NCI-H2029 (cell line): ENCODE measurements at places on chromosomes 16 and 17.

DNA sequence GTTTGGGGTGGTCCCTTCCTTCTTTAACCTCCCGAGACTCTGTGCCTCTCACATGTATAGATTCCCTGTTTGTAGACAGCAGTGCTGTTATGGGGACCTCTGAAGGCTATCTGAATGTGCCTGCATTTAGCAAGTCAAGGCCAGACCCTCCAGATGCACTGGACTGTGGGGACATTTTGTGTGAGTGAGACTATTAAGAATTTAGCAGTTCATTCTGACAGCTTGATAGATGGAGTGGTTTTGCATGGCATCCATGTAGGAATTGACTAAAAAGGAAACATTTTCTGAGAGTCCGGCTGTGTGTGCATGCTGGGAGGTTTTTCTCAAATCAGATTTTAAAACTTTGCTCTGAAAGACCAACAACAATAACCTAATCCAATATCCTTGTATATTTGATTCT is 226.3 kb downstream of the MSI2 start:
- no peak for DNase-seq

- no peak for DNase-seq
Measured at GRCh38 chr16:4700380-4700996, 7.1 kb downstream of the NUDT16L1 start.

DNA sequence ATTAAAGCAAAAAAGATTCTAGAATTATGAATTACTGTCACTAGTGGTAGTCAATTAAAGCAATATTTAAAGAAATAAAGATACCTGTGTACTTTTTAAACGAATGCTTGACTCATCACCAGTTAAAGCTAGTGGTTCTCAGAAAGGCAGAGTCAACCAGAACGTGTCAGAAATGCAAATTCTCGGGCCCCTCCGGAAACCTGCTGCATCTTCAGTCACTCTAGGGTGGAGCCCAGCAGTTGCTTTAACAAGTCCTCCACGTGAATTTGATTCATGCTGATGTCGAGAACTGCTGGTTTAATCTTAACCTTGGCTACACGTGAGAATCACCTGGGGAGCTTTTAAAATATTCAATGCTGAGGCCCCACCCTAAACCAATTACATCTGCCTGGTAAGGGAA is 169.8 kb upstream of the SDK2 start:
- DNase-seq = no peak

GRCh38 chr16:31223044-31223443 is 6.1 kb upstream of the PYDC1 start:
- DNase-seq = no peak

- DNase-seq = no peak
Measured at GRCh38 chr16:31301708-31302400, 42.1 kb downstream of the ITGAM start.

DNA sequence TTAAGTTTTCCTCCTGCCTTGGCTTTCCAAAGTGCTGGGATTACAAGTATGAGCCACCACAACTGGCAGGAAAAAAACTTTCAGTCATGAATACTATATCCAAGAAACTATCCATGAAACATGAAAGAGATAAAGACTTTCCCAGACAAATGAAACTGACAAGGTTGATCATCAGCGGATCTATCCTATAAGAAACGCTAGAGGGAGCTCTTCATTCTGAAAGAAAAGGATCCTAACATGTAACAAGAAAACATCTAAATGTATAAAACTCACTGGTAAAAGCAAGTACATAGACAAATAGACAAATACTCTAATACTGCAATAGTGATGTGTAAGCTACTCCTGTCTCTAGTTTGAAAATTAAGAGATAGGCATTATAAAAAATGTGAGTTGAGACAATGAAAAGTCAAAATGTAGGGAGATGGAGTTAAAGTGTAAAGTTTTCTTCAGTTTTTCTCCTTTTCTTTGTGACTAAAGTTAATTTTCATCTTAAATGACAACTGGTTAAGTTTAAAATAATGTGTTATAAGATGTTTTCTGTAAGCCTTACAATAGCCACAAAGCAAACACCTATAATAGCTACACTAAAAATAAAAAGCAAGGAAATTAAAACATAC is 79.6 kb upstream of the TEKT1 start:
- DNase-seq = no peak

DNA sequence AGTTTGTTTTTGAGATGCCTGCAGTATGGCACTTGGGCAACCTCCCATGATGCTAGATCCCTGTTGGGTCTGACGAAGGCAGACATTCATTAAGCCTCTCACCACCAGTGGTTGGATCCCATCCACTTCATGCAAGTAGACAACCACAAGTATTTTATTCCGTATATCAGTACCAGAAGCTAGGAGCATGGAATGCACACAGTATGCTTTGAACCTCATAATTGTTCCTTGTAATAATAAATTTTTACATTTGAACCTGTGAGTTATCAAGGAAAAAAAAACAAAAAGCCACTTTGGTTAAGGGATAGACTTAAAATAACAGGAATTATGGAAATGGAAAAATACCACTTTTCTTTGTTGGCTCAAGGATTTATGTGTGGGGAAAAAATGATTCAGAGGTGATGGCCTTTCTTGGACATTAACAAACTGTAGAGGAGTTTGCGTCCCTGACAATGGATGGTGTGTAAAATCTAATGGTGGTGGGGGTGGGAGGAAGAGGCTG is 107.1 kb upstream of the KCNJ16 start:
- DNase-seq = no peak

DNA sequence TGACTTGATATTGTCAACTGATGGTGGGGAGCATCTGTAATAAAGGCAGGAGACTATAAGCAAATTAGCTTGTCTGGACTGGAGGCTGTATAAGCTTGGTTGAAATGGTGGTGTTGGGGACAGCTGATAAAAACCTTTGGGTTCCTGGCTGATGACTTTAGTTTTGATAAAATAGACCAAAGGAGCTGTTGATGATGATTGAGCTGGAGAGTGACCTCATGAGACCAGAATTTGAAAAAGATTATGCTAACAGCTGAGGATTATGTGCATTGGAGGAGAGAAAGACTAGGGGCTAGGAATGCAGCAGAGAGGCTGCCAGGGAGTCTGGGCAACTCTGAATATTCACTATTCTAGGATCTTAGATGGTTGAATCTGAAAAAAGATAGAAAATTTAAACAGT is 8.7 kb upstream of the CDC27 start:
- DNase-seq = no peak
